ENCODE measurements at places on chromosomes 5 and 9. TPM values are rescaled to one million over a fixed set of nuclear protein-coding genes. Genes with fewer than 3 reads are reported as not detected.

DNA sequence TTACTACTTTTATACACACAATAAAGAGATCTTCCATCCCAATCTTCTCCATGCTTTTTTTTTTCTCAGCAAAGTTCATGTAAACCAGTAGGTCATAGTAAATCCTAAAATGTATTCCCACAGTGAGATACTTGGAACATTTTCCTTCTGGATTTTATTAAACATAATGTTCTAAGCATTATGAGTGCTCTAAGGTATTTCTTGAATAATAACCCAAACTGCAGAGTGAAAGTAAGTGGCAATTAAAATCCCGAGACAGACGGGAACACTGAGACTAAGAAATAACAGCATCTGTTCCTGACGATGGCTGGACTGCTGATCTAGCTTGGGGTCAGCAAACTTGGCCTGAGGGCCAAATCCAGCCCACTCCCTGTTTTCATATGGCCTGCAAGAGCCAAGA, 359.8 kb downstream of the ARL15 start:
- no peaks in the 10 kb centered on the region for H3K27me3 ChIP-seq
- no peak for DNase-seq
- H3K27ac ChIP-seq, result no peak overlapping the region
- no peaks in the 10 kb centered on the region for H3K36me3 ChIP-seq

SLC1A1 gene
- 1.4 TPM for total RNA-seq

DNA sequence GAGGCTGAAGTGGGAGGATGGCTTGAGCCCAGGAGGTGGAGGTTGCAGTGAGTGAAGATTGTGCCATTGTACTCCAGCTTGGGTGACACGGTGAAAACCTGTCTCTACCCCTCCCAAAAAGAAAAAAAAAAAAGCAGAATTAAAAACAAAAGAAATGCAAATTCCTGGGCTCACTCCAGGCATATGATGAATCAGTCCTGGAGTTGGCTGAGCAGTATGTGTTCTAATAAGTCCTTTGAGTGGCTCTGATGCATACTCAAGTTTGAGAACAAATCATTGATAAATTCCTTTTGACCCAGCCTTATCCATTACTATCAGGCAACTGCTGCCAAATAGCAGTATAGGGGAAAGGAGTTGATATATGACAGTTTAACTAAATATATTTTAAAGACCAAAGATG, 28.3 kb downstream of the UHRF2 start:
- no peak for DNase-seq
- no peak overlapping the region for H3K4me3 ChIP-seq
- peaks cover 3% of the 10 kb centered on the region for H3K36me3 ChIP-seq

GRCh38 chr5:132813599-132814502, 749 bp downstream of the SOWAHA start:
- H3K27ac ChIP-seq, result peak overlapping the region; percentile 25
- H3K4me1 ChIP-seq, result peaks cover 18% of the 10 kb centered on the region
- H3K36me3 ChIP-seq, result no peaks in the 10 kb centered on the region
- peak overlapping the region; percentile 50 for H3K4me3 ChIP-seq
- peaks cover 41% of the 10 kb centered on the region for H3K27me3 ChIP-seq
- peak; percentile 79 for DNase-seq

DNA sequence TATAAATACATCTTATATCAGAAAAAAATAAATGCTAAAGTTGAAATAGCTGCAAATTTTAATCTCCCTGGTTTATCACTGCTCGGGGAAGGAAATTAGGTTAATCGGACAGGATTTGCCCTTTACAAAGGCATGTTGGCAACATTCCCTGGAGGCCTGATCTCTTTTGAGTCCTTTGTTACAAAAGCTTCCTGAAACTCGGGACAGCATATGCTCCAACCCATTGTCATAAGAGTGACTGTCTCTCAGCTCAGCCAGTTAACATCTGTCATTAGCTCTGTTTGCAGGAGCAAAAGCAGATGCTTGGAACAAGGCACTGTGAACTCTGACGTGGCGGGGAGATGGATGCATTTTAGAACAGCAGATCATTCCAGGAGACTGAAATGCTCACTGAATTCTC, 80.6 kb downstream of the MYO10 start:
- no peak overlapping the region for H3K4me3 ChIP-seq
- DNase-seq, result no peak
- no peak overlapping the region for H3K27ac ChIP-seq
- H3K4me1 ChIP-seq, result peaks cover 14% of the 10 kb centered on the region

DNA sequence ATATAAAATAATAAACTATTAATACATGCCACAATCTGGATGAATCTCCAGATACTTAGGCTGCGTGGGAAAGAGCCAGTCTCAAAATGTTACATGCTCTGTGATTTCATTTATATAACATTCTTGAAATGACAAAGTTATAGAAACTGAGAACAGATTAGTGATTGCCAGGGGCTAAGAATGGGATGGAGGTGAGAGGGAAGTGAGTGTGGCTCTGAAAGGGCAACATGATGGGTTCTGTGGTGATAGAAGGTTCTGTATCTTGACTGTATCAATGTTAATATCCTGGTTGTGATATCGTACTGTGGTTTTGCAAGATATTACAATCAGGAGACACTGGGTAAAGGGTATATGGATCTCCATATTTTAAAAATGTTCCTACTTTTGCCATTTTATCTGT, 50.7 kb downstream of the SPEF2 start:
- no peaks in the 10 kb centered on the region for H3K36me3 ChIP-seq
- H3K27me3 ChIP-seq, result no peaks in the 10 kb centered on the region
- H3K27ac ChIP-seq, result no peak overlapping the region

ZNF454 gene
- 3.1 TPM for total RNA-seq

DNA sequence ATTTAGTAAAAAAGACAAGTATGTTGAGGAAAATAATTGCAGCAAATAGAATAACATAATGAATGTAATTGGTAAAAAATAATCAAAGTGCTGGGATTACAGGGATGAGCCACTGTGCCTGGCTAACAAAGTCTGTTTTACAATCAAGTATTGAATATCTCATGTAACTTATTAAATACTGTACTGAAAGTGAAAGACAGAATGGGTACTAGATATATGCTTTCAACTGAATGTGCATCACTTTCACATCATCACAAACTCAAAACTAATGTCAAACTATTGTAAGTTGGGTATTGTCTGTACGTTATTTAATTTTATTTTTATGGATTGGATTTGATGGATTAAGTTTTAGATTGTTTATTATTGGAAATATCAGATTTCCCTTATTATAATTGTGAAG, 58.9 kb downstream of the LURAP1L start:
- no peak overlapping the region for H3K4me3 ChIP-seq
- H3K27ac ChIP-seq, result no peak overlapping the region
- no peaks in the 10 kb centered on the region for H3K4me1 ChIP-seq
- H3K36me3 ChIP-seq, result no peaks in the 10 kb centered on the region
- H3K27me3 ChIP-seq, result no peaks in the 10 kb centered on the region
- DNase-seq, result no peak

- peaks cover 7% of the 10 kb centered on the region for H3K36me3 ChIP-seq
- DNase-seq, result no peak
- H3K27me3 ChIP-seq, result no peaks in the 10 kb centered on the region
- peaks cover 9% of the 10 kb centered on the region for H3K4me1 ChIP-seq
- no peak overlapping the region for H3K4me3 ChIP-seq
Measured at GRCh38 chr5:126433701-126434100, 10.5 kb downstream of the GRAMD2B start.

GRCh38 chr9:130325921-130326320, 60.4 kb downstream of the HMCN2 start:
- no peak for DNase-seq
- H3K4me3 ChIP-seq, result no peak overlapping the region
- peaks cover 56% of the 10 kb centered on the region for H3K27me3 ChIP-seq
- H3K36me3 ChIP-seq, result no peaks in the 10 kb centered on the region
- H3K4me1 ChIP-seq, result peaks cover 32% of the 10 kb centered on the region

- H3K27ac ChIP-seq, result no peak overlapping the region
- DNase-seq, result no peak
- H3K27me3 ChIP-seq, result no peaks in the 10 kb centered on the region
- H3K4me3 ChIP-seq, result no peak overlapping the region
Measured at GRCh38 chr5:164360589-164360988, 855.2 kb downstream of the MAT2B start.

DNA sequence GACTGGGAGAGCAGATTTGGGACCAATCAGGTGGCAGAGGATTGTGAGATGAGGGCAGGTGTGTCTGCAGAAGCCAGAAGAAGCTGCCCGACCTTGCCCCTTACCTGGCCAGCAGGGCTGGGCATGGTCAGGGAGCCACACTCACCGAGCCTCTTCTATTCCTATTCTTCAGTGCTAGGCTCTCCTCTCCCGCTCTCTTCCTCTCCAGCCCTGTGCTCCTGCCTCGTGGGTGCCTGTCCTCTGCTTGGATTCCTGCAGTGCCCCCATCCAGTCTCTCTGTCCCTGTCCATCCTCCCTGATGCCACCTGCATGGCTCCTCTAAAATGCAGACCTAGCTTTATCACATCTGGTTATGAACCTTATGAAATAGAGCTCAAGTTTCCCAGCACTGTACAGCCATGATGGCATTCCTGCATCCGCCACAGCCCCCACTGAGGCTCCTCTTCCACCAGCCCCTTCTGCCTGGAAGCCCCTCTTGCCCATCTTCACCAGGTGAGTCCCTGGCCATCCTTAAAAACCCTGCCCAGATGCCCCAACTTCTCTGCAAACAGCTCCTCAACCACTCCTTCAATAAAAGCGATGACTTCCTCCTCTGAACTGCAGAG, 8.2 kb downstream of the UBE2QL1 start:
- H3K4me3 ChIP-seq, result no peak overlapping the region
- no peak overlapping the region for H3K27ac ChIP-seq
- H3K36me3 ChIP-seq, result no peaks in the 10 kb centered on the region
- H3K4me1 ChIP-seq, result no peaks in the 10 kb centered on the region
- H3K27me3 ChIP-seq, result peaks cover 16% of the 10 kb centered on the region

DNA sequence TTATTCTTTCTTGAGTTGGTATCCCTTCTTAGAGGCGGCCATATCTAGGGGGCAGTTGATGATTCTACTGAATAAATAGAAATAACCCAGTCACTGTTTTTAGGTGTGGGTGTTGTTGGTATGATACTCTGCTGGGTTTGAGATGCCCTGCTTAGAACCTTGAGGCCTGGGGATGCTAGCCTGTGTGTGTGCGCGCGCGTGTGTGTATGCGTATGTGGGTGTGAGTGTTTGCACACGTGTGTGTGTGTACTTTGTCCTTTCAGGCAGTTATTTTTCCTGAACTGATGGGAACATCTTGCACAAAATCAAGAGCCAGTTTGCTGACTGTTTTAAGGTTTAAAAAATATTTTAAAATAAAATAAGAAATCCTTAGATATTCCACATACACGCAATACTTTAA, 3.3 kb downstream of the SLC28A3 start:
- H3K36me3 ChIP-seq, result no peaks in the 10 kb centered on the region
- H3K4me3 ChIP-seq, result no peak overlapping the region
- DNase-seq, result no peak
- no peaks in the 10 kb centered on the region for H3K27me3 ChIP-seq

PRELID2 gene
- 4.0 TPM for total RNA-seq

DNA sequence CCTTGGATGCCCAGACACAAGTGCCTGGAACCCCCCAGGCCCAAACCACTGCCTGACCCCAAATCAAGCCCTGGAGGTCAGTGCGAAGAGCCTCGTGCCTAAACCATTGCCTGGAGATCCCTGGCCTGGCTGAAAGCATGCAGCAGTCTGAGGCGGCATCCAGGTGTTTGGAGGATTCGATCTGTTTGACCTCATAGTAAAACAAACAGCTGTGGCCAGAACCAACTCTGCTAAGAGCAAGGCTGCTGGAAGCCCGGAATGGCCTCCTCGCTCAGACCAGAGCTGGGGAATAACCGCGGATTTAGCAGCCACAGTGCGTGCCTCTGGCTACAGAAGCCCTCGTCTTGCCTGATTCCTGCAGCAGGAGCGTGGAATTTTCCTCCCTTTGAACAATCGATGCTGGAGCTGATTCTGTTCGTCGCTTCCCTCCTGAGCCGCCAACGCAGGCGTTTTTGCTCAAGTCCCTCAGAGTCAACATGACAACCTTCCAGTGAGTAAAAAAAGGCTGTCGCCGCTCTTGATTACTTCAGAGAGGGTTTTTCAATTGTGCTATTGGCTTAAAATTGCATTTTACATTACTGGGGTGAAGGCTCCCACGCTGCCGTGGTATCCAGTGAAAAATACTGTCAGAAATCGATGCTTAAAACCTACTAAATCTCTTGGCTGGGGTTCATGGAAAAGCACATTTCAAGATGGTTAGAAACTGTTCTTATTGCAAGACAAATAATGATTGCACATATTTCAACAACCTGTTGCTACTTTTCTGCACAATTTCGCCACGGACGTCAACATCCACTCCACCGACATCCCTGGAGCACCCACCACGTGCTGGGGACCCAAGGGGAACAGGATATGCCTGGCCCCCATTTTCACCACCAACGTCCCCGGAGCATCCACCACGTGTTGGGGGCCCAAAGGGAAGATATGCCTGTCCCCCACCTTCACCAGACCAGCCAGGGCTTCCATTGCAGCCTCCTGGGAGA, 190.0 kb downstream of the OLFM1 start:
- DNase-seq, result no peak
- H3K27ac ChIP-seq, result no peak overlapping the region
- peaks cover 17% of the 10 kb centered on the region for H3K4me1 ChIP-seq
- H3K4me3 ChIP-seq, result no peak overlapping the region
- peaks cover 52% of the 10 kb centered on the region for H3K27me3 ChIP-seq

DNA sequence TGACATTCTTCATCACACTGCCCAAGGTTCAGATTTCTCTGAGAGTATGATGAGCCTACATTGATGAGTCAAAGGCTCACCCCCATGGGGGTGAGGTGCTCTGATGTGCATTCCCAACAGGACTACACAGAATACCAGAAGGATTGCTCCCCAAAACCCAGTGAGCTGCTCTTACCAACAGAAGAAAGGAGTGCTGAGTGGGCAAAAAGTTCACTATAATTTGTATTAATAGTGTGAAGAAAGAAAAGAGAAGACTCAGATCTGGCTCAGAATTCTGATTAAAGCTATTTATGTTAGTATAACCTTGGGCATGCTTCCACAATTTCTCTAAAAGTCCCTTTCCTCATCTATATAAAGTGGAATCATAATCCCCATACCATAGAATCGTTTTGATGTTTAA, 46.1 kb downstream of the PRKACG start:
- no peaks in the 10 kb centered on the region for H3K36me3 ChIP-seq
- DNase-seq, result no peak
- H3K27me3 ChIP-seq, result no peaks in the 10 kb centered on the region
- no peaks in the 10 kb centered on the region for H3K4me1 ChIP-seq

CEL gene
- total RNA-seq, result 5.2 TPM

DNA sequence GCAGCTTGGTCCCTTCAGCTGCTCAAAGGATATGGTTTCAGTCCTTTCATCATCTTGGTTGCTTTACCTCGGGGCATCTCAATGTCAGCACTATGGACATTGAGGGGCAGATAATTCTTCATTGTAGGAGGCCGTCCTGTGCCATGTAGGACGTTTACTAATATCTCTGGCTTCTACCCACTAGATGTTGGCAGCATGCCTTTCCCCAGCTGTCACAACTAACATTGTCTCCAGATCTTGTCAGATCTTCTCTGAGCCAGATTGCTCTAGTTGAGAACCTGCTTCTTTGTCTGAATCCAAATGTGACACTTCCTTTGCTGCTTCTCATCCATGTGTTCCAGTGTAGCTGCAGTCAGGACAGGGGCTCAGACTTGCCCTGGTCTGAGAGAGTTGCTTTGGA, 10.3 kb downstream of the PTPA start:
- H3K27ac ChIP-seq, result peak overlapping the region; percentile 34
- peaks cover 36% of the 10 kb centered on the region for H3K36me3 ChIP-seq
- no peak for DNase-seq
- H3K27me3 ChIP-seq, result no peaks in the 10 kb centered on the region
- no peak overlapping the region for H3K4me3 ChIP-seq

All from suprapubic skin (tissue), 4 donors.